ENCODE measurements at places on chromosomes 7 and 10. TPM values are rescaled to one million over a fixed set of nuclear protein-coding genes. Genes with fewer than 3 reads are reported as not detected.

Gene CALHM3
- not detected for total RNA-seq

Gene WIPF3
- 0.37 TPM for total RNA-seq

Gene ZCWPW1
- total RNA-seq = 1.8 TPM

Gene PRLHR
- total RNA-seq = 0.22 TPM

Gene TRPV6
- total RNA-seq = 0.27 TPM

Gene KIAA1549
- 40.2 TPM for total RNA-seq

Gene CUX1
- total RNA-seq = 56.5 TPM

Gene GPC2
- 530 TPM for total RNA-seq

Gene NKX6-2
- total RNA-seq = 6.2 TPM

Gene ANKRD1
- total RNA-seq = not detected

Gene MASTL
- total RNA-seq = 10.9 TPM

Gene EZH2
- 314 TPM for total RNA-seq

Gene GSDME
- total RNA-seq = 12.7 TPM

Gene ADAM12
- total RNA-seq = 18.4 TPM

Gene GFRA1
- 347 TPM for total RNA-seq

Gene KCNH2
- 73.7 TPM for total RNA-seq

Gene MBL2
- total RNA-seq = not detected

Gene TMEM196
- 3.6 TPM for total RNA-seq

Gene GNGT1
- total RNA-seq = not detected

Gene FEZF1
- 12.7 TPM for total RNA-seq

Gene NUTM2B
- 0.42 TPM for total RNA-seq

Gene CYP3A4
- total RNA-seq = not detected

Gene ZNF117
- total RNA-seq = 34.0 TPM

Gene SAMD9L
- total RNA-seq = not detected

Gene ARHGEF35
- 0.69 TPM for total RNA-seq

Gene PTPN20
- total RNA-seq = not detected

Gene GPNMB
- not detected for total RNA-seq

Gene CNPY1
- not detected for total RNA-seq
